ENCODE measurements at places on chromosomes 1 and 21. TPM values are rescaled to one million over a fixed set of nuclear protein-coding genes. Genes with fewer than 3 reads are reported as not detected.

GRCh38 chr1:193113992-193114332 is 7.9 kb upstream of the CDC73 start:
- no peak for DNase-seq

Gene AKR1A1
- 141 TPM for polyA plus RNA-seq

Gene KLHL20
- polyA plus RNA-seq = 23.8 TPM

GRCh38 chr1:201061049-201061448 is 37.5 kb upstream of the KIF21B start:
- DNase-seq = no peak

GRCh38 chr21:27498025-27498424 is 531.1 kb upstream of the ADAMTS5 start:
- no peak for DNase-seq

GRCh38 chr1:16385659-16386453 is 18.8 kb downstream of the SZRD1 start:
- no peak for DNase-seq

DNA sequence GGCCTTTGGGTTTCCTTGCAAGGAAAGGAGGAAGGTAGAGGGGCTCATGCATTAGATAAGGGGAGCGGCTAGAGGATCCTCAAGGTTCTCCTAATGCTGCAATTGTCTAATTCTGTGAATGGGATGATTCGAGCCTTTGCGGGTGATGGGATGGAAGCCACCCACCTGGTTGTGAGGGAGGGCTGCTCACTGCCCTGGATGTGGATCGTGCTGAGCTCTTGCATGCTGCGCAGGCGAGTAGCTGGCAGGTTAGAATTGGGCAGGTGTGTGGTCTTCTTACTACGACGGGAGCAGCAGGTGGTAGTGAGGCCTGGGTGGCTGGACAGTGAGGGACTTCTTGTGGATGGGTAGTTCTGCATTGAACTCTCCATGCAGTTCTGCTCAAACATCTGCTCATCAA is 21.2 kb downstream of the DDX20 start:
- no peak for DNase-seq

Gene SGIP1
- polyA plus RNA-seq = 8.2 TPM

DNA sequence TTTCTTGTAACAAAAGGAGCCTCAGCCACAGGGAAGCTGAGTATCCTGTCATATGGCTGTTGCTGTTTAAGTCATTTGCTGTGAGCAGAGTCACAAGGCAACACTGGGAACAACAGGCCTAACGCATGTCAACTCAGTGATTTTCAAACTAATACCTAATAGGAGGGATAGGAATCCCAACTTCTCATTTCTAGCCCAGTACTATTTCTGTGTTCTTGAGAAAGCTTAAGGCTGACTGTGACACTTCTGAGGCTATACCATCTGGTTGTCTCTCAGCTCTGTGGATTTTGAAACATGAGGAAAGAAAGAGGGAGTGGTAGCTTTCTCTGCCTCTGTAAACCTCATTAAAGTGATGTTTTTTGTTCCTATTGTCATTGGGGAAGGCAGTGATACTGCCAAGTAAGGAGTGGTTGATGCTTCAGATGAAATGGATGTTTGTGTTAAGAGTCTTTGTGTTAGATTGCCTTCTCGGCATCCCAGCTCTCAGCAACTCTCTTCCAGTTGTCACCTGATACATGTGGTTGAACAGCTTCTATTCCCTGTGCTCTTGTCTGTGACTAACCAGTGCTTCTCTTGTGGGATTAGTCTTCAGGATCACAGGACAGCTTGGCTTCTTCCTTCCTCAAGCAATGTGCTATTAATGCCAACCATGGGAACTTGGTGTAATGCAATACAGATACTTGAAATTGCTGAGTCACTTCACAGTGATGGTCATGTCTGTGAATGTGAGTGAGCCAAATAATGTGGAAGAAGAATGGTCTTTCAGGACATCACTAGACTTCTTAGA is 166.8 kb upstream of the IVNS1ABP start:
- DNase-seq = no peak

Gene TMPRSS15
- not detected for polyA plus RNA-seq

Gene AMIGO1
- 3.2 TPM for polyA plus RNA-seq

DNA sequence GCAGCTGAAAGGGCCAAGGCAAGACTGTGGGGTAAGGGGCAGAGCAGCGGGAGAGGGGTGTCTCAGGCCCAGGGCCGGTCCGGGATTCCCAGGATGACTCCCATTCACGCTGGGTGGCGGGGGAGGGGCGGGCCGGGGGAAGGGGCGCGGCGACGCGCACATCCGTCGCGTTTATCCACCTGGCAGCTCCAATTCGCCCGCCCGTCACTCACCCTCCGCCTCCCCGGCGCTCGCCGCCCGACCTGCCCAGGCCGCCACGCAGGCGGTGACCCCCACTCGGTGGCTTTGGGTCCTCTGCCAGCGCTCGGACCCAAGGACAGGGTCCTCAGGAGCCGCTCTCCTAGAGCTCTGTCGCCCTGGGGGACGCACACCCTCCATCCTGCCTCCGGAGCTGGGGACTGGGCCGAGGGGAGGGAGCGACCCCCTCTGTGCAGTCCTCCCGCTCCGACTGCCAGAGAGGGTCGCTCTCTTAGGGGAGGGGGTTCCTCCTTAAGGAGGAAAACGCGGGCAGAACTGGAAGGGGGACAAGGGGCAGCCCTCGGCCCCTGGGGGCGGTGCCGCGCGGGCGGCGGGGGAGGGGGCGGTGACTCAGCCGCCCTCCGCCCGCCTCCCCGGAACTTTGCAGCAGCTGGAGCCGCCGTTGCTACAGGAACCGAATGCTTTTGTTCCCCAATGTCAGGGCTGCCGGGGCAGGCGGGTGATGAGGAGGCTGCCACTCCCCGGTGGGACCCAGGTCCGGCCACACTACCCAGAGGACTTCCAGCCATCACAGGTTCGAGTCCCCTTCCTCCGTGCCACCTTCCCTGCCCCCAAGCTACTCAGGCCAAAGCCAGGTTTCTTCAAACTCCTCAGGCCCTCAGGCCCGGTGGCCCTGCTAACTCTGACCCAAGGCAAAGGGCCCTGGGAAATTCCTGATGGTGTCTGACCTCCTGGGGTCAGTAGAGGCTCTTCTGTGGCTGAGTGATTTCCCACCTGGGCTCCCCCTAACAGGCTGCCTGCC is 3.4 kb downstream of the ADGRB2 start:
- DNase-seq = peak; percentile 78

Gene ETV3L
- not detected for polyA plus RNA-seq

DNA sequence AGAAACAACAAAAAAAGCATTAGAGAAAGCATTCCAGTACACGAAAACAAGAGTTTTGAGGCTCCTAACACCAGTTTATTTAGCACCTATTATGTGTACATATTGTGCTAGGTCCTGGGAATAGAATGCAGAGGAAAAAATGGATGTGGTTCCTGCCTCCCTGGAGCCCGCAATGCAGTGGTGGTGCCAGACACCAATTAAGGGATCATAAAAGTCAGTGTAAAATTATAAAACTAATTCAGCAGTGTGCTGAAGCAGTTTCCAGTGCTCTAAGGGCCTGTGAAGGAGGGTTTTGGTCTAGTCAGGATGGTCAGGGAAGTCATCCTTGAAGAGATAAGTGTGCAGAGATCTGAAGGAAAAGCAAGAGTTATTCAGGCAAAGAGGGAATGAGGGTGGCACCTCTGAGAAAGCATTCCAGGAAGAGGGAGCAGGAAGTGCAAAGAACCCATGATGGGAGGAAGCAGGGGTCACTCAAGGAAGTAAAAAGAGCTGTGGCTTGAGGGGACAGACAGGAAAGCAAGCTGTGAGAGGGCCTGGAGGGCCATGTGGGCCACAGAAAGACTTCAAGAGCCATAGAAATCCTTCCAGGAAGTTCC is 65.2 kb upstream of the IFNLR1 start:
- DNase-seq = no peak

GRCh38 chr1:202684716-202685115 is 25.5 kb downstream of the SYT2 start:
- DNase-seq = no peak

- DNase-seq = no peak
Measured at GRCh38 chr1:209884665-209885117, 53.3 kb upstream of the SYT14 start.

- DNase-seq = no peak
Measured at GRCh38 chr1:241637604-241638003, 2.6 kb downstream of the CHML start.

Gene ABCA4
- polyA plus RNA-seq = 1.0 TPM

- DNase-seq = peak; percentile 94
Measured at GRCh38 chr1:117929343-117930172, at the start of the genes GDAP2 and WDR3. GDAP2 (minus strand) TSS chr1:117929621; CDS start chr1:117920357, 9,264 bp downstream. WDR3 (plus strand) TSS chr1:117929739; CDS start chr1:117933320, 3,581 bp downstream.

GRCh38 chr1:32963746-32964460 is 706 bp downstream of the RNF19B start:
- DNase-seq = no peak

Gene PROX1
- 7.4 TPM for polyA plus RNA-seq

- no peak for DNase-seq
Measured at GRCh38 chr1:224300346-224300745, 29.6 kb downstream of the NVL start.

- no peak for DNase-seq
Measured at GRCh38 chr21:43689556-43690337, 29.2 kb upstream of the PDXK start.

DNA sequence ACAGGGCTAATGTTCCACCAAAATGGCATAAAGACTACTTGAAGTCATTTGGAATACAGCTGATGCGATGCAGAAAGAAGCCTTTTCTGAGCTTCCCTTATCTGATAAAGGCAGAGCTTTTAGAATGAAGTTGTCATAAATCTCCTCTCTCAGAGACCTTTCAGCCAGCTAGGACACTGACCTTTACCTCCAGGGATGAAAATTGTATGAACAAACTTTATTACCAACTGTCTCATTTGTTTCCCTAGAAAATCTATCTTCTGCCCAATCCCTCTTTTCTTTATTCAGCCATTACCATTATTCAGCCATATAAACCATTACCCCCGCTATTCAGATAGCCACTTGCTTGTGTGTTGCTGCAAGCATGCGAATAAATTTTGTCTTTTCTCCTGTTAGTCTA is 29.7 kb upstream of the RNF2 start:
- DNase-seq = no peak

Gene KCNT2
- 7.1 TPM for polyA plus RNA-seq

- DNase-seq = peak; percentile 2
Measured at GRCh38 chr1:68565923-68566322, 69.0 kb upstream of the DEPDC1 start.

- no peak for DNase-seq
Measured at GRCh38 chr1:183070234-183070922, 47.2 kb downstream of the LAMC1 start.

Gene OXCT2
- polyA plus RNA-seq = 0.16 TPM

Gene GPR25
- polyA plus RNA-seq = not detected

Gene ERICH3
- polyA plus RNA-seq = 3.1 TPM

- DNase-seq = no peak
Measured at GRCh38 chr1:232954594-232955365, 4.4 kb downstream of the NTPCR start.

Gene ZNF697
- polyA plus RNA-seq = 25.2 TPM

Gene AUNIP
- 2.4 TPM for polyA plus RNA-seq

GRCh38 chr1:224783006-224783651 is 146.3 kb upstream of the DNAH14 start:
- no peak for DNase-seq

GRCh38 chr1:10761503-10762152 is 34.8 kb downstream of the CASZ1 start:
- peak; percentile 37 for DNase-seq

GRCh38 chr1:98045767-98046641 is 125.2 kb upstream of the DPYD start:
- no peak for DNase-seq

DNA sequence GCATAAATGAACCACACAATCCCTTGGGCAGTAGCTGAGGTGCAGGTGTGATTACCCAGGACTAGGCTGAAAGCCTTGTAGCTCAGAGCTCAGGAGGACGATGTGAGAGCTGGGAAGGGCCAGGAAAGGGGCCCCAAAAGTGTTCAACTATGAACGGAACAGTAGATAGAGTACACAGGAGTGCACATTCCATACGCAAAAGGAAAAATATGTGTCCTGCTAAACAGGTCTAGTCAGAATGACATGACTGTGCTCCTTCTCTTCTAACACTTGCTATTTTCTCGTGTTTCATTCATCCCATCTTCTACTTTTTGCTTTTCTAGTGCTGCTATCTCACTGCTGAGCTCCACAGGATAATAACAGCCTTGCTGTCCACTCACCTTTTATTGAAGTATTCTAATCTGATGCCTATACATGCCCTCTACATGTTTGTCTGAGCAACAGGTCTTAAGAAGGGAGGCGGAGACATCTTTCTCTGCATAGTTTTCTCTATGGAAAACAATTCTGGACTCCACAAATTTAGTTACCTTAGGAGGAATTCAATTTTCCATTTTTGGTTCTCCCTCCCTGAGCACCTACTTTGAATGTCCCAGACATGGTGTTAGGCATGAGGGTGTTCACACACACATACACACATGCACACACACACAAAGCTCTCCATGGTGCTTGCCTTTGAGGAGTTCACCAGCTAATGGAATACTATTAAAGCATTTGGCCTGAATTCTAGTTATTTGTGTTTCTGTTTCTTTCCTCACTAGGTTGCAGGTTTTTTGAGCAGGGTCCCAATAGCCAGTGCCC is 3.4 kb downstream of the S100A10 start:
- DNase-seq = no peak

Gene PLEKHA6
- polyA plus RNA-seq = 15.0 TPM

GRCh38 chr1:109239409-109240068 is 9.8 kb upstream of the CELSR2 start:
- no peak for DNase-seq

- no peak for DNase-seq
Measured at GRCh38 chr1:177183836-177184235, 13.1 kb downstream of the BRINP2 start.

DNA sequence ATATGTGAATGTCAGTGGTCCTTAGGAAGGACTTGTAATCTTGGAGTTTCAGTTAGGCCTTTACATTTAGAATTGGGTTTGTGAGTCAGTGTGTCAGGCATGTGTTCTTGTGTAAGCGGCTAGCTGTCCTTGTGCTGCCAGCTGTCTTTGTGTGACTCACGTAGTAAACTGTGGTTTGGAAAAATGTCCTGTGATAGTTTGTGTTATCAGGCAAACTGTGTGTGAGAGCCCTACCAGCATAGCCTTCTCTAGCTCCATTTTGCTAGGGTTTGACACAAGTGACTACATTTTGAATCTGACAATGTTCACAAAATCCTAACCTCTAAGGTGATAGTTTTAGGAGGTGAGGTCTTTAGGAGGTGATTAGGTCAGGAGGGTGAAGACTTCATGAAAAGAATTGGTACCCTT is 6.9 kb upstream of the SLC35D1 start:
- no peak for DNase-seq

- peak; percentile 51 for DNase-seq
Measured at GRCh38 chr21:42653231-42654061, at the start of gene PDE9A. PDE9A (plus strand) TSS chr21:42653621; CDS start chr21:42653815, 194 bp downstream.
